HAP-1 (cell line): ENCODE measurements at places on chromosomes 1 and 21.

DNA sequence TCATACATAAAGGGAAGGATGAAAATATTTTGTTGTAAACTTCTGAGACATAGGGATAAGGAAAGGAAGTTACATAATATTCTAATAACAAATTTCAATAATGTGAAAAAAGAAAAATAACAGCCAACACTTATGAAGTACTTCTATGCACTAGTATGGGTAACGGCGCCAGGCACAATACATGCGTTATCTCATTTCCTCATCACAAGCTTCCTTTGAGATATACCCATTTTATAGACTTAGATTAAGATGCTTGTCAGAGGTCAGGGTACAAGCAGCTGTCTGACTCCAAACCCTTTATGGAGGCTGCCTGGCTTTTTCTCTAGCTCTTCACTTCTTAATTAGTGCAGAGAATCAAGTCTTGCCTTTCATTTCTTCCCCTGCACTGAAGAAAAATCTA, 41.3 kb downstream of the TCP10L start:
- no peak for DNase-seq

GRCh38 chr1:159646687-159647086, 59.1 kb downstream of the APCS start:
- no peak for DNase-seq

DNA sequence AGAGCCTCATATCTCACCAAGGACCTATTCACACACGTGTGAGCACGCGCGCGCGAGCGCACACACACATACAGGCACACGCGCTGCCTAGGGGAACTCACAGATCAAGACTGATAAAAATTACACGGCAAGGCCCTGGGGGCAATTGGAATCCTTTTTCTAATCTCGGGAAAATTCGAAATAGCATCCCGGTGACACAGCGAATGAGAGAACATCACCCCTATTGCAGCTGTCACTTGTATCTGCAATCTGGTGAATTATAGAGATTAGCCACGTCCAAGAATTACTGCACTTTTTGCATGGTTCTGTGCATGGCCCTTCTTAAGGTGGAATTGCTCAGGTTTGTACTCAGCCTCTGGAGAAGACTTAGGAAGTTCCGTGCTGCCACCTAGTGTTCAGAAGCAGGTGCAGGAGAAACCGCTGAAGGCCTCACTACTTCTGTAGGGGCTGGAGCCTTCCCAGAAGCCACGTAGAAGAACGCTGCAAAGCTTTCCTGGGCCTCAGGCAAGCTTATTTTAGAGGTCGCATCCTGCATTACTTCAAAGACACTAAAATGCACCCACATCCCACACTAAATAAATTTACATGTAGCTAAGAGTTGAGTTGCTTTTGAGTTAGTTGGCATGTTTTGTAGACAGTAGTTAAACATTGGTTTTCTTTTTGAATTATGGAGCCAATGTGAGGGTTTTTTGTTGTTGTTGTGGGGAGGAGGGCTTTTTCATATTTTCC, 229.2 kb upstream of the CAMK1G start:
- DNase-seq: peak; percentile 85

- no peak for DNase-seq
These were observed 34.7 kb downstream of the PLPPR5 start for GRCh38 chr1:98969798-98970490.

- no peak for DNase-seq
These were observed 62.2 kb downstream of the ZNF684 start for GRCh38 chr1:40593449-40594186.

- no peak for DNase-seq
These were observed 187.1 kb downstream of the LMO4 start for GRCh38 chr1:87515781-87516180.

DNA sequence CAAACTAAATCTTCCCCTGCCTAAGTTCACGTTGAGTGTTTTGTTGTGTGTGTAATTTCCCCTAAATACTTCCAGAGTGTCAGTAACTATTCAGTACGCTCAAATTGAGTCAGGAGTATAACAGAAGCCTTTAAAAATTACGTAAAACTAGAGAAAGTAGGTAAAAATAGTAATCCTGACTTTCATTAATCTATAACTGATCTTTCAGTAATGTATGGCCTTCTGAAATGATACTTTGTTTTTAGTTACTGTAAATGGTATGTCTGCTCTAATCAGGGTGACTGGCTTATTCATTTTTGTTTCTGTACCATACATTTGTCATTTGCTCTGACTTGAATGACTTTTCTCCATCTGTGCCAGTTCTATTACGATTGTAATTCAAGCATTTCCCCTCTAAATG, 29.4 kb downstream of the MIER1 start:
- DNase-seq: no peak

DNA sequence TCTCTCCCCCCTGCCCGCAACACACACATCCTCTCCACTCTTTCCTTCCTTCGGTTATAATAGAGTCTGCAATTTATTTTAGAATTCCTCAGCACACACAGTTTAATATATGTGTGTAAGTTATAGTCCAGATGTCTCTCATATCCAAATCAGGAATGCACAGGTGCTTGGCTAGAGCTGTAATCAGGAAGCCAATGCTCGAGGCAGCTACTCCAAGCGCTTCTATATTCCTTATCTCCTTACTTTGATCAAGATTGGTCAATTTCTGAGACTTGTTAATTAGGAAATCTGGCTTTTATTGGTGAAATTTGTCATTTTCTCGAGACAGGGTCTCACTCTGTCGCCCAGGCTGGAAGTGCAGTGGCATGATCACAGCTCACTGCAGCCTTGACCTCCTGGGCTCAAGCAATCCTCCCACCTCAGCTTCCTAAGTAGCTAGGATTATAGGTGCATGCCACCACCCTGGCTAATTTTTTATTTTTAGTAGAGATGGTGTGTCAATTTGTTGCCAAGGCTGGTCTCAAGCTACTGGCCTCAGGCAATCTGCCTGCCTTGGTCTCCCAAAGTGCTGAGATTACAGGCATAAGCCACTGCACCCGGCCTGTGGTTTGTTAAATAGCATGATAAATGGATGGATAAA, 27.7 kb downstream of the RPL5 start:
- no peak for DNase-seq

DNA sequence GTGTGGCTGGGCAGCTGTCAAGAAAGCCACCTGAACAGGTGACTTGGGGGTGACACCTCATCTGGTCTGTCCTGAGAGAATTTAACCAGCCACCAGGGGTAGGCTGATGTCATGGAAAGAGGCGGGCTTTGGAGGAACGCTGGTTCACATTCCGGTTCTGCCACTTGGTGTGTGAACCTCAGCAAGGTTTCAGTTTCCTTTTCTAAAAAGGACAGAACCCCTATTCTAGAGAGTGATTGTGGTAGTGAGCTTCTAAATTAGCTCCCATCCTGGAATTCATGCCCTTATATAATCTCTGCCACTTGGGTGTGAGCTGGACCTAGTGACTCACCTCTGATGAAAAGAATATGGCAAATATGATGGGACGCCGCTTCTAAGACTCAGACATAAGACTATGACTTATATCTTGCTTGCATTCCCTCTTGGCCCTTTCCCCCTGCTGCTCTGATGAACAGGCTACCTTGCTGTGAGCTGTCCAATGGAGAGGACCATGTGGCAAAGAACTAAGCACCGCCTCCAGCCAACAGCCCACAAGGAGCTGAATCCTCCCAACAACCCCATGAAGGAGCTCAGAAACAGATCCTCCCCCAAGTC, 332.1 kb downstream of the RRAGC start:
- no peak for DNase-seq

GRCh38 chr1:232662910-232663309, 33.0 kb upstream of the SIPA1L2 start:
- DNase-seq: no peak

- DNase-seq: peak; percentile 97
These were observed 12.3 kb downstream of the COLGALT2 start for GRCh38 chr1:184025242-184025675.

GRCh38 chr1:62373221-62373620, 54.0 kb upstream of the KANK4 start:
- no peak for DNase-seq

DNA sequence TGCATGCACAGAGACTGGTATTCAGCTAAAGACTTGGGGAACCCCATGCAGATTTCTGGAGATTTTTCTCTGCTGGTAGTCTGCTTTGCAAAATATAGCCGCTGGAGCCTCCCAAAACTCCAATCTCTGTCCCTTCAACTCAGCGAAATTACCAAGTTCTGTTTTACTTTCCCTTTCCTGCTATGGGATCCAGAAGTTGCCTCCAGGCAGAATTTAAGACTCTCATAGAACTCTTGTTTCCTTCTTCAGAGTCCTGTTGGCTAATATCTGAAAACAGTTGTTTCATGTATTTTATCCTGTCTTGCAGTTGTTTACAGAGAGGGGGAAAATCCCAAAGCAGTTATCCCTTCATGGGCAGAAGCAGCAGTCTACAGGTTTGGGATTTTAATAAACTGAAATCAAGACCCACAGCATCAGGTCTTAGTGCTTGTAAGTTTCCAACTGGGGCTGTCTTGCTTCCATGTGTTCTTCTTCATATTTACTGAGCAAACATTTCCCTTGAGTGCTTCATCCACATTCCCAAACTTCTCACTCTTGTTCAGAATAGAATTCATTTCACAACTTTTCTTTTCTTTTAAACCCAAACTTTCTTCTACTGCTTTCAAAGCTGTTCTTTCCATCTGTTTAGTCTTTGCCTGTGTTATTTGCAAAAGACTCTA, 221.3 kb upstream of the DMRTA2 start:
- DNase-seq: no peak

GRCh38 chr1:108848806-108849205, 8.1 kb downstream of the AKNAD1 start:
- no peak for DNase-seq

DNA sequence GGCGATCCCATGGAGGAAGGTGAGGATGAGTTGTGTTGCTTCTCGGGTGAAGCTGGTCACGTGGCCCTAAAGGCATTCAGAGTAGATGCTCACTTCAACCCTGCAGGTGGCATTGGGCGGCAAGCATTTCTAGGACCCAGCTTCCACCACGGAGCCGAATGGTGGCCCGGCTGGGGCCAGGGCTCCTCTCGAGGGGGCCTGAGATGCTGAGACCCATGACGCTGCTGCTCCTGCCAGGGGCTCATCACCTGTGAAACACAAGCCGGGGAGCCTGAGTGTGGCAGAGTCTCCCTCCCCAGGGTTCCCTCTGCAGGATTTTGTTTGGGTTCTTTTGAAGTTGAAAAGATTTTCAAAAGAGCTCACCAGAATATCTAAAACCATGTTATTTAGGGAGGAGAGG, 41.2 kb downstream of the ABCG1 start:
- no peak for DNase-seq

GRCh38 chr1:23567629-23567995, 8.3 kb upstream of the ID3 start:
- no peak for DNase-seq

GRCh38 chr1:227218870-227219573, 99.3 kb downstream of the CDC42BPA start:
- DNase-seq: no peak

DNA sequence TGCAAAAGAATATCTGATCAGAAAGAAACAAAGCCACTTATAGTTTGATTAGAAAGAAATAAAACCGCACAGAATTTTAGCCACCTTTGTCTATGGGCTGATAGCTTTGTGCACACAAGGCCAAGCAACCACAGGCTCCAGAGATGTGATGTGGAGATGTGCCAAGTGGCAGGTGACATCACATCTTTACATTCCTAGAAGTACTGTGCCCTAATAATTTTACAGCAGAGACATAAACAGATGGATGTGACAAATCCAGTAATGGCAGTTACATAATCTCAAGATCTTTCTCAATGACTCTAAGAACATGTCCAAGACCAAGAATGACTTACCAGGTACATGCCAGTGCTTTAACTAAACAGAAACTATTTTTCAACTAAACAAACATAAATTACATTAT, 159.5 kb downstream of the LTN1 start:
- DNase-seq: no peak

- DNase-seq: peak; percentile 48
These were observed 464.8 kb upstream of the USP24 start for GRCh38 chr1:55679971-55680370.

DNA sequence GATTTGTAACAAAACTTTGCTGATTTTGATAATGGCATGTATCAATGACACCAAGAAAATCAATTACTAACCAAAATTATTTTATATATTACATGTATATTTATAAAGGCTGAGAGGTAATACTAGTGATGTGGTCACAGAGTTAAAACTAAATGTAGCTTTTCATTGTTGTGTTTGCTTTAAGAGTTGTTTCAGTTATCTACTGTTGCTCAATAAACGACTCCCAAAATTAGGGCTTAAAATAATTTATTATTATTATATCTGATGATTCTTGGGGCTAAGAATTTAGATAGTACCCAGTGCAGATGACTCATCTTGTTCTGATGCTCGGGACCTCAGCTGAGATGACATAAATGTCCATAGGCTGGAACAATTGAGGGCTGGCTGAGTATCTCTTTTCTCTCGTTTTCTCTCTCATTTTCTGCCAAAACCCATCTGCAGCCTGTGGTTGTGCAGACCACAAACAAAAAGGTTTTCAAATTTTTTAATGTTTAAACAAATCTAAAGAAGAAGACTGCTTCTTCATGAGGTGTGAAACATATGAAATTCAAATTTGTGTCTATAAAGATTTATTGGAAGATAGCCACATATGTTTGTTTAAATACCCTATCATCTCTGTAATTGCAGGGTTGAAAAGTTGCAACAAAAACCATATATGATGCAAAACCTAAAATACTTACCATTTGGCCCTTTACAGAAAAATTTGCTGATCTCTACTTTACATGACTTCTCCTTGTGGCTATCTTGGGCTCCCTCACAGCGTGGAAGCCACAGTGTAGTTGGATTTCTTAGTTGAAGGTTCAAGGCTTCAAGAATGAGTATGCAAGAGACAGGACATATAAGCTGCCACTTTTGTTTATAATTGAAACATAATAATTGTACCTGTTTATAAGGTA, 14.8 kb upstream of the PTPRC start:
- DNase-seq: no peak

- DNase-seq: no peak
These were observed 107.4 kb downstream of the SLC45A1 start for GRCh38 chr1:8425150-8425780.

DNA sequence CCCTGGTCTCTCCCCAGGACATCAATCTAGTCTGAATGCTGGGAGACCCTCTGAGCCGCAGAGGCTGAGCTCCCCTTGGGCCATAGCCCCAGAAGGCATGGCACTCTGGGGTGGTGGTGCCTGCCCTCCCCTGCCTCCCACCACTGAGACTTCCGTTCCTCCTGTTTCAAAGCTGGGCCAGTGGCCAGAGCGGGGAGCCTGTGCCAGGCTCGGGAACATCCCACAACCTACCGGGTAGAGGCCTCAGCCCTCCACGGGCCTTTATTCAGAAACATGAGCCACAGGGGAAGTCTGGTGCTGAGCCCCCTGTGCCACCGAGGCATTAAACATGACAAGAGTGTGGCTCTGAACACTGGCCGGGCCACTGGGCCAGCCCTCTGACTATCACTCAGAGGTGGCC, 8.1 kb downstream of the CCDC24 start:
- no peak for DNase-seq
